ENCODE measurements at places on chromosomes 5 and 9. TPM values are rescaled to one million over a fixed set of nuclear protein-coding genes. Genes with fewer than 3 reads are reported as not detected.

Gene C5orf46
- polyA plus RNA-seq = not detected

Gene UBE2B
- 130 TPM for polyA plus RNA-seq

Gene ARPC5L
- 44.4 TPM for polyA plus RNA-seq

Gene ZNF300
- 13.7 TPM for polyA plus RNA-seq

Gene SV2C
- 3.0 TPM for polyA plus RNA-seq

- peak; percentile 66 for DNase-seq
Measured at GRCh38 chr9:98375138-98375726, 119.8 kb upstream of the TBC1D2 start.

DNA sequence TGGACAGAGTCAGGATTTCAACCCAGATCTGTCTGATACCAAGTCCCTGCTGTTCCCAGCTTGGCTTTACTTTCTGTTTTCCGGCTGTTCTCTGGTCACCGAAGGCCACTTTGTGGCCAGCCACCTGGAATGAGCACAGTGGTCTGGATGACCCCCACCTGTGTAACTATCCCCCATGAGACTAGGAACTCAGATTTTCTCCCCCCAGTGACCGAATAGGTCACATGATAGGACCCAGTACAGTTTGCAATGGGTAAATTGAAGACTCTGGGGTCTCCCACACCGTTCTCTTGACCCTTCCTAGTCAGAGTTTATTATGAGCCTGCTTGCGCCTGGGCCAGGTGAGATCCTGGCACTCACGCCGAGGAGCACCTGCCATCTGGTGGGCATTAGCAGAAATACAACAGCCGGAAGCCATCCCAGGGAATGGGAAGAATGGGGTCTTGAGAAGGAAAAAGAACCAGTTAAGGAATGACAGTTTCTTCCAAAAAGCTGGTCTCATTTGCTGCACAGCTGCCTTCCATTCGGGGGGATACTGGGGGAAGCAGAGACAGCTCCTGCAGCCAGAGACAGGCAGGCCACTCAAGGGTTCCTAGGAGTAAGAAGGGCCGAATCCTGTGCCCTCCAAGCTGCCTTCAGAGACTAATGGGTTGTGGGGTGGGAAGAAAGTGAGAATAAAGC, 7.1 kb downstream of the PHYHD1 start:
- peak; percentile 39 for DNase-seq

DNA sequence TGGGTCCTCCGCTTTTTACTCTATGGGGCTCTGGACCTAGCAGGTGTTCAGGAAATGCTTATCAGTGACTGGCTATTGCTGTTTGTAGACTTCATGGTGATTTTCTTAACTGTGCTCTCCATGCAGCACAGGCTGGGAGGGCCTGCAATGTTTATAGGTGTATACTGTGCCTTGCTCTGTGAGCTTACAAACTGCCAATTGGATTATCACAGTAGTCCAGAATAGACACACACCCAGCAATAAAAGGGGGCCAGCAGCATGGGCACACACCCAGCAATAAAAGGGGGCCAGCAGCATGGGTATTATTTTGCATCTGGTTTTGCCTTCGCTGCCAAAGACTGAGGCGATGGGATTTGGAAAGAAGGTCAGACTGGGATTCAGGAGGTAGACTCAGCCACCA, 100.0 kb downstream of the CRB2 start:
- peak; percentile 50 for DNase-seq

DNA sequence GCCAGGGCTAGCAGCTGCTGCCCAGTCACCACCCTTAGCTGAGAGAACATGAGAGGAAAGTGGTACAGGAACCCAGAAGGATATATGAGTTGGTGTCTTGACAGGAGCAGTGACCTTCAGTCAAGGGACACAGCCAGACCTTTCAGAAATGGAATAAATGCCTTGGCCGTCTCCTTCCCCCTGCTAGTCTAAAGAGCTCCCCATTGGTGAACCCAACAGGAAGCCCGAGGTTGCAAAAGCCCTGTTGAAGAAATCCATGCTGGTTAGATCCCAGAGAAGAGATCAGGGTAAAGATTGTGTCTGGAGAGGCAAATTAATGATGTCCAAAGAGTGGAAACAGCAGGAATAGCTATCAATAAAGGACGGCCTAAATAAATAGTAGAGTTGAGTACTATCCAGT, 244.5 kb downstream of the NR3C1 start:
- no peak for DNase-seq

DNA sequence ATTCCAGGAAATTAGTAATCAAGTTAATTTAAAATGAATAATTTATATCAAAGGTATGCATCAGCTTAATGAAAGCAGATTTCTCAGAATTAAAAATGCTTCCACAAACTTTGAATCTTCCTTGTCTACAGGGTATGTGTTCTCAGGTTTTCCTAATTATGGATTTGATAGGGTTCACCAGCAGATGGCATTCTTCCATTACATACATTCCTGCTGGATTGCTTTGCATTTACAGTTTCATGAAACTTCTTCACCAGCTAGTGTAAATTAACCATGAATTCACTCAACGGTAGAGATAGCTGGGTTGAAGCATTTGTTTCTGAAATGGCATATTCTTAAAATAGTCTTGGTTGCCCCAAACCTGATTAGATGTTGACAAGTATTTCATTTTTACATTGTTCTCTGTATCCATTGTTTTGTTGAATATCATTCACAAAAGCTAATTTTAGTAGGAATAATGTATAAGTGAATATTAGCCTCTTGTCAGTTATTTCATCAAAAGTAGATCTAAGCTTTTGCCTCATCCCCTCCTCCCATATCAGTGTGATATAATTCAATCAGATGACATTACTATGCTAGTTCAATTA, 68.7 kb upstream of the WDR41 start:
- DNase-seq = peak; percentile 32

GRCh38 chr5:168372356-168372946, 81.0 kb downstream of the WWC1 start:
- no peak for DNase-seq

DNA sequence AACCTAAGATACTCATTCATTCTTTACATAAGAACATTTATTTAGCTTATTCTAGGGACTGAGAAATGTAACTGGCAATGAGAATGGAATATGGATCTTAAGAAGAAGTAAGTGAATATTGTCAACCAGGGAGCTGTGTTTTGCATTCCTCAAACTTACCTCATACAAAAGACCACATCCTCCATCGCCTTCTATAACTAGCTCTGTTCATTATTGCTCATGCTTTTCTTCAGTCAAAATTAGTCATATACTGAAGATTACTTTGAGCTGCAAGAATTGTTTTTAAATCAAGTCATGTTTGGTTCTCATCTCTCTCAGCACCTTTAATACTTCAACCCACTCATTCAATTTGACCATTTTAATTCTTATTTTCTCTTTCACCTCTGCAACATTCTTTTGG, 140.3 kb upstream of the RASA1 start:
- no peak for DNase-seq

- DNase-seq = no peak
Measured at GRCh38 chr9:36438536-36439236, 38.6 kb upstream of the RNF38 start.

Measured in large intestine (tissue), 12 donors.